ENCODE measurements at places on chromosomes 1 and 21. TPM values are rescaled to one million over a fixed set of nuclear protein-coding genes. Genes with fewer than 3 reads are reported as not detected.
A peak's percentile ranks its signal among the peaks of the same experiment; 100 is the strongest.

DNA sequence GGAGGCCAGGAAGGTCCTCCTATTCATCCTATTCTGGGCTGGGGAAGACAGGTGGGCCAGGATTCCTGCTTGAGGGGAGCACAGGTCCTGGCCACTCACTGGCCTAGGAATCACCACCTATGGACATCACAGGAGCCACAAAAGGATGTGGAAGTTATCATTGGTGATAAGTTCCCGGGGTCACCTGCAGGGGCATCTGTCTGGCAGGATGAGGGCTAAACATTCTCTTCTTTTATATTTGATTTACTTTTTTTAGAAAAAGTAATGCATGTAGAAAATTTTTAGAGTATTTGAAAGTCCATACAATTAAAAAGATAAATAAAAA is 33.2 kb upstream of the KIAA0040 start:
- peak overlapping the region; percentile 96 for H3K27ac ChIP-seq
- no peaks in the 10 kb centered on the region for H3K36me3 ChIP-seq
- H3K27me3 ChIP-seq: no peaks in the 10 kb centered on the region
- H3K4me1 ChIP-seq: peaks cover 81% of the 10 kb centered on the region

DNA sequence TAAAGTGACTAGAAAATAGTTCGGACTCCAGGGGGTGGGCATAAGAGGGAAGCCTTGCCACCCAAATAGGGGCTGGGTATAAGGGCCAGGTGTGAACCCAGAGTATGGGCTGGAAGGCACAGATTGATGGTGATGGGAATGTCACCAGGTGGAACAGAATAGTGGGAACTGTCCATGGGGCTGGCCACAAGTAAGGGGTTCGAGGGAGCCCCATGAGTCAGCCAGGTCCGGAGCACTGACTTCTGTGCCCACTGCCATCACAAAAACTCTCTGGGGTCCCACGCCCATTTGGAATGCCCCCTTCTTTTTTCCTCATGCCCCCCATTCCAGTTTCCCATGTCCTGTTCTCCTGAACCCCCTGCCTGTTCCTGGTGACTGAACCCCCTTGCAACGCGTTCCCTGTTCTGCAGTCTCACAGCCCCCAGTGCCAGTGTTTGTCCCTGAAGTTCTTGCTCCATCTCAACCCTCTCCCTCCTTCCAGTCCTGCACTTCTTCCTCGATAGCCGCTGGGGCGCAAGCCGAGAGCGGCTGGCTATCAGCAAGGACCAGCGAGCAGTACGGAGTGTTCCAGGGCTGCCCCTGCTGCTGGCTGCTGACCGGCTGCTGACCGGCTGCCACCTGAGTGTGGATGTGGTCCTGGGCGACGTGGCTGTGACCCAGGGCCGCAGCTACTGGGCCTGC is 7.9 kb downstream of the TRIM46 start:
- no peak for DNase-seq
- H3K4me1 ChIP-seq: peaks cover 41% of the 10 kb centered on the region
- H3K36me3 ChIP-seq: peaks cover 21% of the 10 kb centered on the region
- H3K27me3 ChIP-seq: no peaks in the 10 kb centered on the region

Gene SPRR5
- total RNA-seq: not detected

DNA sequence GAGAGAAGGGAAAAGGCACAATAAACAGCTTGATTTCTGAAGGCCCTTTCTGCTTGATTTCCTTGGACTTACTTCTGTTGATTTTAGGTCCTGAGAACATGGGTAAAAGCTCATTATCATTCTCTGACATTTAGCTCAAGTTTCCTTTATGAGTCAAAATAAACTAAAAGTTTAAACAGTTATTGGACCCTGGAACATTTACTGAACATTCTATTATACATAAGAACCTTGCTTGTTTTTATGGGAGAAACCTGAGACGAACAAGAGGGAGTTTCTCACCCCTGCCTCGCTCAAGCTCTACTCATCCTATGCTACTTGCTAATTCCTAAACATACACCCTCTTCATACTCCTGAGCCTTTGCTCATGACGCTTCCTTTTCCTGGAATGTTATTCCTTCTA is 538.3 kb upstream of the PKN2 start:
- H3K27me3 ChIP-seq: no peaks in the 10 kb centered on the region
- no peak for DNase-seq
- no peak overlapping the region for H3K27ac ChIP-seq

DNA sequence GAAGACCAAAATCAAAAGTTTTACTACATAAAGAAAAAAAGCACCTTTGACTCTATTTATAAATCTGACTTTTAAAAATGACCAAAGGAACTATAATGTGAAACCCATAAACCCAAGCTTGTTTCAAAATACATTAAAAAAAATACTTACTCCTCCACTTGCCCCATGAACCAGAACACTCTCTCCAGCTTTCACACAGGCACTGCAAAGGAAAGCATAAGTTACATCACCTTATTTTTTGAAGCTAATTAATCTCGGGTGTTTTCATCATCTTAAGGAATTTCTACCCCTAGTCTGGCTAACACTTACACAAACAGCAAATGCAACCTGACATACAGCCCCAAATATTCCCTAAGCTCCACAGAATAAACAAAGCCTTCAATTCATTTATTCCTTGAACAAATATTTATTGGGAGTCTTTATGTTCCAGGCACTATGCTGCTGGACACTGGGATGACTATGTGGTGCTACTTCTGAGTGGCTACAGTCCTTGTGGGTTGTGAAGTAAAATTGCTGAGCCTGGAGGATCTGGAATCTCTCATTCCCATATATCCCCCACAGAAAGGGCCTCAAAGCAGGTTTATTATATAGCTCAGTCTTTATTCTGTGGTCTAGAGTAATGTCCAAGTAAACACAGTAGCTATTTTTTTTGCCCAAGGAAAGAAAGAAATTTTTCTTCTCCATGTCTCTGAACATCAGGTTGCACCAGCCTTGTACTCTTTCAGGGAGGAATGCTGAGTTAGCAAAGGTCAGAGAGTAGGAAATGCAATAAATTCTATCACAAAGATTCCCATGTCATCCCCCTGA is 18.2 kb downstream of the CRYZ start:
- no peak overlapping the region for H3K4me3 ChIP-seq
- no peak for DNase-seq
- no peaks in the 10 kb centered on the region for H3K27me3 ChIP-seq
- no peak overlapping the region for H3K27ac ChIP-seq
- peaks cover 25% of the 10 kb centered on the region for H3K36me3 ChIP-seq

GRCh38 chr1:222099746-222100145 is 357.9 kb upstream of the DUSP10 start:
- no peaks in the 10 kb centered on the region for H3K4me1 ChIP-seq
- no peak for DNase-seq

Measured in Karpas-422 (cell line).